ENCODE measurements at places on chromosomes 2 and 18.

GRCh38 chr2:176076796-176077195 is 7.0 kb downstream of the EVX2 start:
- DNase-seq = no peak

GRCh38 chr2:6202756-6203155 is 510.6 kb downstream of the SOX11 start:
- no peak for DNase-seq

- peak; percentile 45 for DNase-seq
These were observed 140.9 kb downstream of the CAPN13 start for GRCh38 chr2:30666266-30666874.

DNA sequence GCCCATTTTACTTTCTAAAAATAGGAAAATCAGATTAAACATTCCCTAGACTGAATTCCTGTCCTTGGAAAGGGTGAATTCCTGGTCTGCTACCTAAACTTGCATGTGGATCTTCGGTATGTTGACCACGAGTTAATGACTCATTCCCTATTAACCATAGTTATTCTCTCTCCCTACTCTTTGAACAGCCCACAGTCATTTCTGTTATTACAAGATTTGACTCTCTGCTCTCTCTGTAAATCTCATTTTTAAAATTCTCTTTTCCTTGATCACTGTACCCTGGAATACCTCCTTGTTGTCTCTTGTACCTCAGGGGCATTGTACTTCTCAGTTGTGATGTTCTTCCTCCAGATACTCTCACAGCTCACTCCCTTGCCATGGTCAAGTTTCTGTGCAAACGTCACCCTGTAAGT is 92.0 kb upstream of the GULP1 start:
- DNase-seq = peak; percentile 81

GRCh38 chr2:172470958-172471922 is 43.9 kb downstream of the ITGA6 start:
- no peak for DNase-seq

GRCh38 chr18:12408247-12408869 is 629 bp downstream of the PRELID3A start:
- DNase-seq = no peak

DNA sequence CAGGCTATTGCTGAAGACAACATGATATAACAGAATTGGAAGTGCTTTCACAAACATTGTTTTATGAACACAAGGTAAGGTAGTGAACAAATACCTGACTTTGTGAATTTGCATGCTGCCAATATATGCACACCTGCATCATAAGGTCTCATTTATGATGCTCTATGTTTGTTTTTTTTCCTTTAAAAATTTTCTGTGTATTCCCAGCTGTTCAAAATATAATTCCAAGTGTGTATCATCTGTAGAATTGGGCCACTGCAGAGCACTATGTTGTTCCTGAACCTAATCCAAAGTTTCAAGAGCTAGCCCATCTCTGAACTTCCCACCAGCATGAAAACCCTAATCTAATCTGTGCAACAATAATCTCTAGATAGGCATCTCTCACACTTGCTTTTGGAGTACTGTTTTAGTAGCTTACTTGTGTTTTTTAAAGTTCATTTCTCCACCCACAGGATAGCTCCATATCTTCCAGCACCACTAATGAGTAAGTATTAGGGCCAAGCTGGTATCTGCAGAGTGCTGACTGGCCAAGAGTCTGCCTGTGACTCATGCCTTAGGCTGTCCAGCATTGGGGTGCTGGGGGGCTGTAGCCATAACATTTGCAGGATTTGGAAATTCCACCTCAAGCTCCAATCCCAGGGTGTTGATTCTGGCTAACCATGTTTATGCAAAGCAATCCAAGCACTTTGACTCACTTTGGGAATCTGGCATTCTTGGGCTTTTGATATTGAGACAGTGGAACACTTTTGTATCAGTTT is 208.2 kb upstream of the REV1 start:
- no peak for DNase-seq

DNA sequence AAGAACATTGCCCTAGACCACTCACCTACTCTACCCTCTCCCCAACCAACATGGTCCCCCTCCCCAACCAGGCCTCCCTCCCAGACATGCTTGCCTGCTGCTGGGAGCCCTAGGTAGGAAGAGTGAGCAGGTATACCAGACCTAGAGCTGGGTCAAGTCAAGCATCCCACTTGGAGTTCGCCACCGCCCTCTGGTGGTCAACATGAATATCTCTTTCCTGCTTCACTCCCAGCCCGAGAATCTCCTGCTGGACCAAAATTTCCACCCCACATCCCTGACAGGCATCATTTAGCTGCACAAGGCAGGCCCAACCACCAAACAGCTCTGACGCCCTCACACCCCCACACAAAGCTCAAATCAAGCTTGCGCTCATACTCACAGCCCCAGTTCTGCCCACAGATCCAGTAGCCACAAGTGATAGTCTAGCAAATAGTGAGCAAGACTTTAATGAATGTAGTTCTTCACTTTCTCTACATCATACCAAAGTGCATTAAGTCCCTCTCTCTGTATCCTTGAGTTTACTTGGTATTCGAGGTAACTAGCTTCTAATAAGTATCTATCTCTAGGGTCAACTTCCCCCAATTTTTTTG is 116.0 kb downstream of the TNS1 start:
- peak; percentile 79 for DNase-seq

- DNase-seq = no peak
These were observed 95.1 kb upstream of the SALL3 start for GRCh38 chr18:78884502-78884901.

- no peak for DNase-seq
These were observed 228.5 kb downstream of the RNF144A start for GRCh38 chr2:7145707-7146106.

GRCh38 chr2:169975221-169975620 is 148.0 kb downstream of the UBR3 start:
- DNase-seq = no peak

DNA sequence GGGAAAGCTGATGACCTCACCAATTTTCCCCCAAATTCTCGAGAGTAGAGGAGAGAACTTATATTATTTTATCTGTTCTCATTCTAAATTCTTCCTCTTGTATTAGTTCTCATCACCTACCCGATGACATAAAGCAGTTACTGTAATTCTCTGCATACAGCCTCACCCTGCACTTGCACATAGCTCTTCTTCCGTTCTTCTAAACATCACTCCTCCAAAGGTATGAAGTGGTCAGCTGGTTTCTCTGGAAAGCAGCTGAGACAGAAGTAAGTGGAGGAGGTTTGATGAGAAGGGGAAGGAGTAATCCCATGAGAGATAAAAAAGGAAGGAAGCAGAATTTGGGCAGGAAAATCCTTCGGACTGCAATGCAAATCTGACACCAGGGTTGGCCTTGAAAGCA is 39.0 kb downstream of the FBXO48 start:
- DNase-seq = no peak

DNA sequence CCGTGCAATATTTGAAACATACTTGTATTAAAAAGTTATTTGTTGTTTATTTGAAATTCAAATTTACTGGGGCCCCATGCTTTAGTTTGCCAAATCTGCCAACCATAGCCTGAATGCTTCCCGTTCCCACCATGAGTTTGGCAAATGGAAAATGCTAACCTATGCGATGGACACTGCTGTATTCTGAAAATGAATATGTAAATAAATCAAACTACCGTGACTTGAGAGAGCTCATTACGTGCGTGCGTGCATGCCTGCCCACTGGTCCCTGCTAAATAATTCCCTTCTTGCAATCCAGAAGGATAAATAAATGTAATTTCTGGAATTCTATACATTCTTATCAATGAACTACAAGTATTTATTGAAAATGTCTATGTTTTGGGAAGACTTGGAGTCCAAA is 3.2 kb downstream of the BOD1L2 start:
- DNase-seq = no peak

DNA sequence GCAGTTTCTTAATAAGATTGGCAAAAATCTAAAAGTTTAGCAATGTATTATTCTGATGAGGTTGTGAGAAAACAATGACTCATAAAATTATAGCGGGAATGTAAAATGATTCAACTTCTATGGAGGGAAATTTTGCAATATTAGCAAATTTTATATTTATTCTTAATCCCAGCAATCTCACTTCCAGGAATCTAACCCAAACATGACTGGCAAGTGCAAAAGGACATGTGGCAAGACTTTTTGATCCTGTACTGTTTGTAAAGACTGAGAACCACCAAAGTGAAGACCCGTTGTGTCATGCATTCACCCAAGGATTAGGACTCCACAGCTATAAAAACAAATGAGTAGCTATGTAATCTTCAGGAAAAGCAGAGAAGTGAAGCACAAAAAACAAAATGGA is 234.8 kb upstream of the KYNU start:
- no peak for DNase-seq

DNA sequence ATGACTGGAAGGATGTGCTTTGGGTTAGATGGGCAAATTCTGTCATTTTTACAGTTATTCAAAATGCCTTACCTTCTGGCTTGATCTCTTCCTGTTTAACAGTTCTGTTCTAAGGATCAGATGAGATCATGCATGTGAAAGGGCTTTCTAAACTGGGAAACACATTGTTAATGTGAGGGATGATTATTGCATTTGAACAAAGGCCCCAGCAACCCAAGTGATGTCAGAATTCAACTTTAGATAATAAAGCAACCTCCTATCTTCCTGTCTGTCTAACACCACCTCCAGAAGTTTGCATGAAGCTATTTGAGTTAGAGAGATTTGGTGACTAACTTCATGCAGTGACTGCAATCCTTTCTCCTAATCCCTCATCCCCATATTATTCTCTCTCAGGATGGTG is 77.8 kb upstream of the B3GNT2 start:
- DNase-seq = no peak

DNA sequence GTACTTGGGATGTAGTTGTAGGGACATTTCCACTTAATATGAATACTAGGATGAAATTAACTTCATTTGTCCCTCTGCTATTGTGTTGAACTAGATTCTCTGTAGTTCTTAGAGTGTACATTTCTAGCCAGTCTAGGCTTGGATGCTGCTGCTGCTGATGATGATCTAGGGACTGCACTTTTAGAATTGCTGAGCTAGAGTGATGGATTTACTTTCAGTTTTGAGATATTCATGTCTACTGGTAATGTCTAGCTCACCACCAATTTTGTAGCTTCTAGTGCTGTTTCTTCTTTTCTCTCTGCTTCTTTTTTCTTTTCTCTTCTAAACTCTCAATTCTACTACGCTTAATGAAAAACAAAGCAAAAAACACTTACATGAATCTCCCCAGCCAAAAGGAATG is 49.4 kb downstream of the MRPS9 start:
- no peak for DNase-seq

GRCh38 chr2:74436848-74437695 is 4.7 kb downstream of the RTKN start:
- DNase-seq = no peak

- DNase-seq = no peak
These were observed 41.4 kb upstream of the HDAC4 start for GRCh38 chr2:239442192-239442591.

DNA sequence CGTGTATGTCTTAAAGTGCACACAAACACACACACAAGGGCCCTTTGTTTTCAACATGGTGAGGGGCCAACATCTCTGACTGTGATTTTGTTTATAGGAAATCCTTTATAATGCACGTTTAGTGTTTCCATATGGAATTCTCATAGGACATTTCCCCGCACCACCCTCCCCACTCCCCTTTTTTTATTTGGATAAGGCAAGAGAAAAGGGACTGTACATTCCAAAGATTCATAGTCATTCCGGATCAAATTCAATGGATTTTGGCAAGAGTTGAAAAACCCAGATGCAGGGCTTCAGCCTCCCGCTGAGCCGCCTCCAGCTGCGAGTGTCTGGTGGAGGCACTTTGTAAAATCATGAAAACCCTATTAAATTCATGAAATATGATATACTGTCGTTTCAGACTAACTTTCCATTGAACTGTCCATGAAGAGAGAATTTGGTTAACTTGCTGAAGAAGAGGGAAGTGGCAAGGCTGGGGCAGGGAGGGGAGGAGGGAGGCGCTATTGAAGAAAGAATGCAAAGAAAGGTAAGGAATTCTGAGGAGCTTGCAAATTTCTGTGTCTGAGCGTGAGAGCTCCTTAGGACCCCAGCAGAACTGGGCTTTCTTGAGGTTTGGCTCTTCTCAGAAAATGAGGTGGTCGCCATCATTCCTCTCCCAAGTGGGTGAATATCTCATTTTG is 25.8 kb upstream of the SLC14A2 start:
- peak; percentile 10 for DNase-seq

- no peak for DNase-seq
These were observed 94.1 kb downstream of the CSRNP3 start for GRCh38 chr2:165563468-165564225.

DNA sequence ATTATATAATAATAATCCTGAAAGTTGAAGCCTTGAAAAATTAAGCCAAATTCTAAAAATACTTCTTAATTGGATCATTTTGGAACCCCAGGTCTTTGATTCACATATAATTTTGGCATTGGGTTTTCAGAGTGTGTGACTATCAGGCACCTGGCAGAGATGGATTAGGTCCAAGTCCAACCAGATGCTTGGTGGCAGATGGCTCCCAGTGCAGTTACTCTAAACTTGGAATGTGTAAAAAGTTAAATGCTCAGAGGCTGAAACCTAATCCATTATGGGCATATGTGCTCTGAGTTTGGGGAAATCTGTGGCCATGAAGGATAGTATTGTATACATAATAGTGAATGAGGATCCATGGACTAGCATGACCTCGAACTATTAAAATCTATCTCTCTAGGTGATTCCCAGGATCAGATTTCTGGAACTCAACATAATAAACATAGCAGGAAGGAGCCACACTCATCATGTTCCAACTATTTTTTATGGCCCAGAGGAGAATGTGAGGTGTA is 333.0 kb downstream of the RPRM start:
- no peak for DNase-seq

DNA sequence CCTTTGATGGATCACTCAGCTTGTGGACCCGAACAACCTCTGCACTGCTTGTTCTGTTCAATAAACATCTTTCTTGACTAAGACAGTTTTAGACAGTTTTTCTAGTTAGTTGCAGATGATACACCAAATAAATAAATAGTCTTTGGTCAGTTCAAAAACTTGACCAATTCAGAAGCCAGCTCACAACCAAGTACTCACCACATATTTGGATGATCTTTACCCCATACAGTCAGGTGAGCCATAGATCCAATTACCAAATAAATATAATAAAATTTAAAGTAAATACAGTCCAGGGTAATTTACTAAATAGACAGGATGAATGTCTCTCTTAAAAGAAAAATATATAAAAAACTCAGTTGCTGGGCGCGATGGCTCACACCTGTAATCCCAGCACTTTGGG is 18.2 kb downstream of the SCN3A start:
- no peak for DNase-seq

GRCh38 chr2:86525421-86526340 is 37.6 kb downstream of the CHMP3 start:
- no peak for DNase-seq

- no peak for DNase-seq
These were observed 271.9 kb downstream of the DPP10 start for GRCh38 chr2:114714313-114714712.

DNA sequence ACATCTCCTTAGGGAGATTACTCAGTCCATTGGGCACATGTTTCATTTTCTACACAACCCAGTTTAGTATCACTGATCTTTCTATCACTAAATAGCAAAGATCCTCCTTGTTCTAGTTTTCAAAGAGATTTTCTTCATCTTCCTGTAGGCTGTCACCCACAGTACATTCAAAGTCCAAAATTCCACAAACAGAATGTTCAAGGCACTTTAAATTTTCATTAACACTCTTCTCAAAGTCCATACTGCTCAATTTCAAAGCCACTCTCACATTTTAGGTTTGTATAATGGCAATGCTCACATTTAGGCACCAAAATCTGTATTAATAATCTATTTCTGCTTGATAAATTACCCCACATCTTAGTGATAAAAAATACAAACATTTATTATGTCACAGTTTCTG is 152.8 kb downstream of the FSIP2 start:
- no peak for DNase-seq
